ENCODE measurements at places on chromosomes 5 and 9.

- DNase-seq: no peak
Measured at GRCh38 chr9:124267271-124267807, 9.6 kb downstream of the NEK6 start.

DNA sequence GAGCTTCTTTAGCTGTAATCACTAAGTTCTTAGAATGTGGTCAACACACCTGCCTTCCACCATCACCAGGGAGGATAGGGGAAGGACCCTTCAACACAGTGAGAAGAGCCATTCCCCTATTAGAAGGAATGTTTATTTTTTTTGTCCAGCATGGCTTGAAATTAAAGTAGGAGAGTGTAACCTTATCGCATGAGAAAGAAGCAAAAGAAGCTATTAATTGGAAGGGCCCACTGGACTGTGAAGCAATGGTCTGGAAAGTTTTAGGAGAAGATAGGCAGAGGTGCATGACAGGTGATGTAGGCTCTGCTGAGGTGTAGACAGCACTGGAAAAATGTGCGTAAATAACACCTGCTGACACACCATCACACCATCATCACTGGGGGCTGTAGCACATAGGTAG lies 1526.0 kb downstream of the MAT2B start:
- DNase-seq: no peak

- DNase-seq: no peak
Measured at GRCh38 chr9:111000202-111000601, 38.1 kb downstream of the LPAR1 start.

GRCh38 chr9:127667127-127667844 lies 39.5 kb upstream of the CFAP157 start:
- DNase-seq: no peak

DNA sequence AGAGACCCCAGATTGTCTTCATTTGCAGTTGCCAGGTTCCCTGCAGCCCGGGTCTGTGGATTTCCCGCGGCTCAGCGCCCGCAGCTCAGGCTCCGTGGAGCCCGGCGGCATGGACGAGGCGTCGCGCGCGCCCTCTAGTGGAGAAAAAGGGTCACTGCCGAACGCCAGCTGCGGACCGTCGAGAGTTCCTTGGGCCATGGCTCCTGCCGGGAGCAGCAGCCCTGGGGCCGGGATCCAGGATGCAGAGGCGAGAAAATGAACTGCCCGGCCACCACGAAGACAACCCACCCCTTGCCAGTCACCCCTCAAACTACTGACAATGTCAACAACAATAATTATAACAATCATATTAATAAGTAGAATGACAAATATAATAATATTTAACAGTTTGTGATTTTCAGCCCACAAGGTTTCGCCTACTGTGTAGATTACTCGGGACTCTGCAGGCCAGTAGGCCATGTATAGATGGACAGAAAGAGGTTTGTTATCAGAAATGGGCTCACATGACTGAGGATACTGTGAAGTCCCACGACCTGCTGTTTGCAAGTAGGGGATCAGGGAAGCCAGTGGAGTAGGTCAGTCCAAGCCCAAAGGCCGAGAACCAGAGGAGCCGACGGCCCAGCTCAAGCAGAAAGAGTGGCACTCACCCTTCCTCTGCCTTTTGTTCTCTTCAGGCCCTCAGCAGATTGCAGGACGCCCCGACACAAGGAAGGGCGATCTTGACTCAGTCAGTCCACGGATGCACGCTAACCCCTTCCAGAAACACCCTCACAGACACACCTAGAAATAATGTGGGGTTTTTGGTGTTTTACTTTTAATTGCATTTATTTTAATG lies 43.1 kb downstream of the BOD1 start:
- peak; percentile 91 for DNase-seq

DNA sequence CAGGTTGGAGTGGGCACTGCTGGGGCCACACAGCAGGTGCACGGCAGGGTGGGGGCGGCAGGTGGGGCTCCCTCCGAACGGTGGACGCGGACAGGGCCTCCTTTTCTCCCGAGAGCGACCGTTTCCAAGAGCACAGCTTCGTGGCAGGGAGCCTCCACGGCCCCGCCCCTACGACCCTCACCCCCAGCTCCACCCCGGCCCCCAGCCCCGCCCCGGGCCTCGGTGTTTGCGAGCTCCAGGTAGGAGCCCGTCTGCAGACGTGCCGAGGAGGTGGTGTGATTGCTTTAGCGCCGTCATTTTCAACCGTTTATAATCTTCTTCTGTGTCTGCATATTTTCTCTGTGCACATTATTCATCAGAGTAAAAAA lies 8.8 kb downstream of the GRIN1 start:
- no peak for DNase-seq

DNA sequence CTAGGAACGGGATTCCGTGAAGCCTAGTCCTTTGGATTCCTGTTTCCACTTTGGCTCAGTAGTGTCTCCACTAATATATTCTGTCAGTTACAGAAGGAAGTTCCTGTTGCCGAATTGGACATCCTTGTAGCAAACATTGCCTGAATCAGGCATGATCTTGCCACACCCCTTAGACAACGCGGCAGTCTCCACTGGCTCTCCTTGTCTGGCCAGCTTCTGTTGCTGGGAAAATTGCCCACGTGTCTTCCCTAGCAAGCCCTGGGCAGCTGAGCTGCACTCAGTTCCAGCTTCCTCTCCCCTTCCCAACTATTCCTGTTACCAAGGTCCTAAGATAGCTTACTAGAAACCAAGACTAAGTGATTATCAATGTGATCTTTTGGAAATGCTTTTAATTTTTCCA lies 316.6 kb upstream of the RIOK2 start:
- DNase-seq: no peak

GRCh38 chr5:115594128-115595047 lies 7.9 kb downstream of the TICAM2 start:
- DNase-seq: no peak
